ENCODE measurements at places on chromosomes 4 and X.
A peak's percentile ranks its signal among the peaks of the same experiment; 100 is the strongest.

DNA sequence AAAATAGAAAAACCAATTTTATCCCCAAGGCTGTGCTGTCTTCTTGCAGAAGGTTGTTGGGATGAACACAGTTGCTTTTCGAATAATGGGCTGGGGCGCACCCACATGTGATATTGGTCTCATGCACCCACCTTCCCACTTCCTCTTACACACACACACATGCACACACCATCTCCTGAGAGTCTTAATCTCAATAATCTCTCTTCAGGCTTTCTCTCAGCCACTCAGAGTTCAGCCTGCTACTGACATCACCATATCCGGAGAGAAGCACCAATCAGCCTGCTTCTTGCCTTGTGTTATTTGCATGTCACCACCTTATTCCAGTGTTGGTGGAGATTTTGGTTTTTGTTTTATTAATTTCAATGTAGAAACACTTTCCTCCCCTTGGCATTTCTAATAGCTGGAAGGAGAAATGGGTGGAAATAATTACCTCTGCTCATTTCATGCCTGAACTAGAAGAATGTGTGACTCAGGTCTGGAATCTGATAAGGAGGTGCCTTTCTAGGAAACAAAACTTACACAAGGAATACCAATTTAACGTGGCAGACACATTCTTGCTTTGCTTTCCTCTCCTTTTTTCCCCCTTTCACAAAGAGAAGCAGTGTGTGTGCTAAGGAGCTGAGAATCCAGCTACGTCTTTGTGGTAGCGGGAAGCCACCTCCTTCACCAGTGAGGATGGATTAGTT is 400.2 kb downstream of the MID1IP1 start:
- no peak for DNase-seq

DNA sequence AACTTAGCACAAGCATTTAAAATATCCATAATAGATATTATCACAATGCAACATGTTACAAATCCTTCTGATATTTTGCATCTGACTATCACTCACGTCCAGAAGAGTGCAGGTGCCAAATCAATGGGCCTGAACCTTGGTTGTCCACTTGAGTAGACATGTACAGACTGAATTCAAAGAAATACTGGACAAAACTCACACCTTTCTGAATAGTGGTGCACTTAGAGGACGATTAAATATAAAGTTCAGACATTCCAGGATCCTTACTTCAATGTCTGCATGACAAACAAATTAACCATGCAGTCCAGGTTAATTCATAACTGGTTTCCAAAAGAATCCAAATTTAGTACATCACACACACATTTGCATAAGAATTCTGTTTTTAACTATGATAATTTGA is 406.0 kb upstream of the EDA2R start:
- DNase-seq, result no peak

DNA sequence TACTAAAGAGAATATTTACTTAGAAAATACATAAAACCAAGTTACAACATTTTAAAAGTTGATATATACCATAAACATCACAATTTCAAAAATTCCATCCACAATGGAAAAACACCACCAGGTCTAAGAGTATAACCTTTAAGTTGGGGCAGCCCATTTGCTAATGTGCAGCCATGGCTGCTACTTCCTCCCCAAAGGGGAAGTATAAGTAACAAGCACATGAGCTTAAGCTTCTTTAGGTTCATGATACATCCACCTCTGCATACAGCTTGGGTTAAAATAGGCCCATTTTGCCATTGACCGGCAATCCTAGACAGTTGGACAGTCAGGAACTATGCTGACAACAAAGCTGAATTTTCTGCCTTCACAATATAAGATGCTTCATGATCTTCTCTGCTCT is 16.6 kb upstream of the GASK1B start:
- DNase-seq, result no peak

- DNase-seq, result no peak
These were observed 108.2 kb downstream of the EGF start for GRCh38 chr4:110020646-110021443.

DNA sequence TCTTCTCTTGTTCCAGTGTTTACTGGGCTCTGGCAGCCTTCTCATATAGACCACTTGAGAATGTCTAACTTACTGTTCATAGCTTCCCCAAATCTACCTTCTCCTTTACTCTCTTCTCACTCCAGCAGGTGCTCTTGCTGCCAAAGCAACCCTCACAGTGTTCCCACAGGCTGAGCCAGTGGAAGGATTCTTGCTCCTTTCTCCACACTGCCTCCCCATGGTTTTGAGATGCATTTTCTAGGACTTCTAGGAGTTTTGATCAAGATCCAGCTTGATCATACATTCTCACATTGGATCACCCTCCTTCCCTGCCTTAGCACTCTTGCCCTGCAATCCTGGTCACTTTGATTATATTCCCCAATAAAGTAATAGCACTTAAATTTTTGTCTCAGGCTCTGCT is 230.8 kb downstream of the TMEM47 start:
- no peak for DNase-seq

DNA sequence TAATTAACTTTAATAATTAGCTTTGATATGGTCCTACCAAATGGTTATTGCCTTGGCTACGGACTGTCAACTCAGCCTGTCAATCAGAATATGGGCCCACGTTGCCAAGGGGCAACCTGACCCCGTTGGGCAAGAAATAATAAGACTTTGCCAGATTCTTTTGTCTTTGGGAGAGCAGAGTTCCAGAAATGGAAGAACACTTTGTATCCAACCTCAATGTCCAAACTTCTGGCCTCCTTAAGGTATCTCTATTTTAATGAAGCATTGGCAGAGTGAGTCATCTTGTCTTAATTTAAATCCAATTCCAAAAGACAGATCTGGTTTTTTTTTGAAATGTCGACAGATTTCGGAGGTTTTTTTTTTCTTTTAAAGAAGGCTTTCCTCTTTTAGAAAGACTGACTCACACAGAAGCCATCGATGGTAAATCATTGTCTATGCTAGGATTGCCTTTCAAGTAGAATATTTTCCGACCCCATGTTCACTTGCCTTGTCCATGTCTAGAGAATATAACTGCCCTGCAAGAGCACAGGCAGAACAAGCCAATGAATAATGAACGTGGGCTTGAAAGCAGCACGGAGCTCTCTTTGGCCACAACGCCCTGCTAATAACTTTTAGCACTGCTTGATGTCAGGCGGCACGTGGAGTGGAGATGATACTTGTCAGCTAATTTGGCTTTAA is 190.3 kb upstream of the GATB start:
- DNase-seq, result no peak

- DNase-seq, result no peak
These were observed 48.3 kb downstream of the MTHFD2L start for GRCh38 chr4:74206088-74206825.

DNA sequence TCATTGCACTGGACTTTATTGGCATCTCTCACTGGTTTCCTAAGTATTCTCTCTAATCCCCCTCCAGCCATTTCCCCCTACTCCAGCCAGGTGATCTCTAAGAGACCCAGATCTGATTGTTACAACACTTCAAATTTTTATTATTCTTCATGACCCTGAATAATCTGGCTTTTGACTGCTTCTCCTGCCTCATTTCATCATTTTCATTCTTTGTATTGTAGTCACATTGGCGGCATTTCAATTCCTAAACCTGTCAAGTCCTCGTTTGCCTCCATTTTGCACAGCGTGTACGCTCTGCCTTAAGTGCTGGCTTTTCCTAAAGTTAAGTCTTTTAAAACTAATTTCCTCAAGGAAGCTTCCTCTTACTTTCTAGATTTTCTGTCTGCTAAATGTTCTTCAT is 31.6 kb downstream of the UBE2K start:
- no peak for DNase-seq

DNA sequence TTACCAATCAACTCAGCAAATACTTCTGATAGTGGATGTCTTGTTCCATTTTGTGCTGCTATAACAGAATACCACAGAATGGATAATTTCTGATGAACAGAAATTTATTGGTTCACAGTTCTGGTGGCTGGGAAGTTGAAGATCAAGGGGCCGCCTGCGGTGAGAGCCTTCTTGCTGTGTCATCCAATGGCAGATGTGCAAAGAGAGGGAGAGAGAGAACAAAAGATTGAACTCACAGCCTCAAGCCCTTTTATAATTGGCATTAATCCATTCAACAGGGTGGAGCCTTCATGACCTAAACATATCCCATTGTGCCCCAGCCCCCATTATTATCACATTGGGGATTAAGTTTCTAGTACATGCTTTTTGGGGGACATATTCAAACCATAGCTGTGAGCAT is 86.1 kb downstream of the ADGRG4 start:
- DNase-seq, result no peak

DNA sequence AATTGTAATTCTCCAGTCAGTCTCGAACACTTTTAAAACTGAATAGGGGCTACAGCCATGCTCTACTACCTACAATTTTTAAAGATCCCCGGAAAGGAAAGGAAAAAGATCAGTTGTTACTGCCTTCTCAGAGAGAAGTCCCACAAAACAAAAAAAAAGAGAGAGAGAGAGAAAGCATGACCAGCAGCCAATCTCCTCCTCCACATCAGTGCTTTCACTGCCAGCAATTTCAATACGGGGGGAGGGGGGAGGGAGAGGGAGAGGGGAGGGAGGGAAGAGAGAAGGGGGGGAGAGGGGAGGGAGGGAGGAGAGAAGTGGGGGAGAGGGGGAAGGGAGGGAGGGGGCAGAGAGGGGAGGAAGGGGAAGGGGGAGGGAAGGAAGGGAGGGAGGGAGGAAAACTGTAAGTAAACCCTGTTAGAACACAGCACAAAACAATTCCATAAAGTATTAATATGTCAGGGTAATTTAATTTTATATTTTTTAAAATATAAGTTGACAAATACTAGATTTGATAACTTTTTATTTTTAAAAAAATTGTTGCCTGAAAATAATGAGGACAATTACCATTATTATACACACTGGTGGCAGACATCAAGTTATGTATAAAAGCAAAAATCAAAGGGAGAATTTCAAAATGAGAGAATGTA is 108.0 kb downstream of the LRBA start:
- DNase-seq, result no peak

DNA sequence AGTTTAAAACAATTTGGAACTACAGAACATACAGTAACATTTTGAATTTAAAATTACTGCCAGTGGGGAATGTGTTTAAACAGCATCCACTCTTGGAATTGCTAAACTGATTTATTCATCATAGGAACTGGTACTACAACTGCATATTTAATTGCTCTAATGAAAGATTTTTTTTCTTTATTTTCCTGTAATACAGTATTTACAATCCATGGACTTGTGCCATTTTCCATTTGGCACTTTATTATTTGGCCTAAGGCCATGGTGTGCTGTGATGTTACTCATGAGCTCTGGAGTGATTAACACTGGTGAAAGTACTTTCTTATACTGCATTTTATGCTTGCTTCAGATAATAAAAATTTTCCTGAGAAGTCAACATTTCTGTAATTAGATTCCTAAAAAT is 69.7 kb upstream of the NUDT6 start:
- no peak for DNase-seq

- no peak for DNase-seq
These were observed 6.2 kb downstream of the PPP1R2C start for GRCh38 chrX:42771506-42772335.

DNA sequence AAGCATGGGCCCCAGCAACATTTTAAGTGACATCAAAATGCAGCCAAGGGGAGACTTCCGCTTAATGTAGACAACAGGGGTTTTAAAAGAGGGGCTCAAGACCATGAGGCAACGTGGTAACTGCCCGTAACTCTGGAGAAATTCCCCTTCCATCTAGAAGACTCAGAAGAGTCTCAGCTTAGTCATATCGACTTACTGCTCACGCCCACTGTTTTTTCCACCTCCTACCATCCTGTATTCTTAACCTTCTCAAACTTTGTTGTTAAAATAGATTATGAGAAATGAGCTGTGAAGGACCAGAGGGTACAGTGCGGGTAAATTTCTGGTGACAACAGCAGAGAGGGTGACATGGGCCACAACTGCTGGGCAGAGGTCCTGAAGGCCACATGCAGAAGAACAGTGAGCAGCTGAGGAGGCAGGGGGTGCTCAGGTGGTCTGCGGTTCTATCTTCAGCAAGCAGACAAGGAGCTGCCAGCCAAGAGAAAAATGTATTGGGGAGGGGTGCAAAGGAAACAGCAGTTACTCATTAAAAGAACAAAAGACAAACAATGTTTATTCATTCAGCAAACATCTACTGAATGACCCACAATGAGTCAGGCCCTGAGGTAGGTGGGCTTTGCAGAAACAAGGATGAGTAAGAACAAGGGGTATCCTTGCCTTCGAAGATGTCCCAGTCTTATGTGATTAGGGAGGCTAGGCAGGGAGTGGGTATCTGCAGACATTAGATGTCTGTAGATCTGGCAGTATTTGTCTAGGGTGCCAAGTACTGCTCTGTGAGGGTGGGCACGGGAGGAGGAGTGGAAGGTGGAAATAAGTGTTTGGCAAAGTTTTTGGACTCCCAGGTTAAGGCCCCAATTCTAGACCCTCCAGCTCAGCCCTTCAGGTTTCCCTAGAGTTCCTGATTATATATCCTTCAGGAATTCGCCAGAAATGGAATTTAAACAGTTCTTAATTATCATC is 175.3 kb downstream of the TSPAN5 start:
- DNase-seq, result no peak

GRCh38 chr4:163697121-163697520 is 202.6 kb downstream of the TMA16 start:
- DNase-seq, result no peak

GRCh38 chr4:127209580-127210095 is 423.1 kb upstream of the INTU start:
- no peak for DNase-seq

DNA sequence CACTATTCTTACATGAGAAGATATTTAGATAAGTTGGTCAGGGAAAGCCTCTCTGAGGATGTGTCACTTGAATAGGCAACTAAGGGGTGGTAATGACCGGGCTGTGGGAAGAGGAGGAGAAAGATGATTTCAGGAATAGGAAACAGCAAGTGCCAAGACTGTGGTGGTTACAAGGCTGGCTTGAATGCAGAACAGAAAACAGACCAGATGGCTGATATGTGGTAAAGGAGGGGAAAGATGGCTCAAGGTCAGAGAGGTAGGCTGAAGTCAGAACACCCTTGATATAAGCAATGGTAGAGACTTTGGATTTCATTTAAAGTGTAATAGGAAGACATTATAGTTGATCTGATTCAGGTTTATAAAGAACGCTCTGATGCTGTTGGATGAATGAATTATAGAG is 15.0 kb downstream of the TLR7 start:
- no peak for DNase-seq

DNA sequence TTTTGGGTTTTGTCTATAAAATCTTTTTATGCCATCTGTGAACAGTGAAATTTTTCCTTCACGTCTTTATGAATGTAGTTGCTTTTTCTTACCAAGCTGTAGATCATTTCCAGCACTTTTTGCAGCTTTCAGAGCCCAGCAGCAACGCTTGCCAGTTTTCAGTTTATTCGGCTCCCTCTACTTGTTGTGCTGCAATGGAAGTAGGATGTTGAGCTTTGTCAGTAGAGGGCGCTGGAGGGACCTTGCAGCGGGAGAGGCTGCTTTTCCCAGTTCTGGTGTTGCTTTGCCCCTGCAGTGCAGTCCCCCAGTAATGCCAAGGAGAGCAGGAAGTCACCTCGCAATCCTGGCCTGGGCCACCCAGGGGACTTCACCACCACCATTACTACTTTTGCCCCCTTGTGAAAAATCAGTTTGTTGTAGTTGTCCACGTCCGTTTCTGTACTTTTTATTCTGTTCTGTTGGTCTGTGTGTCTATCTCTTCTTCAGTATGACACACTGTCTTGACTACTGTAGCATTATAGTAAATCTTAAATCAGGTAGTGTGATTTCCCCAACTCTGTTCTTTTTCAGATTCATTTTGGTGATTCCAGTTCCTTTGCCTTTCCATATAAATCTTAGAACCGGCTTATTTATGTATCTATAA is 21.8 kb downstream of the CMC4 start:
- peak; percentile 43 for DNase-seq

GRCh38 chr4:149031399-149031798 is 589.2 kb upstream of the NR3C2 start:
- no peak for DNase-seq
